Activated CD4-positive, alpha-beta T cell treated with anti-CD3 and anti-CD28 coated beads, Interleukin-2, Interleukin-6, amounts not matched to agents 100 ng/mL and 50 ng/mL, durations not matched to agents 16 hours and 8 hours (primary cell): ENCODE measurements at places on chromosomes 3 and 15.

DNA sequence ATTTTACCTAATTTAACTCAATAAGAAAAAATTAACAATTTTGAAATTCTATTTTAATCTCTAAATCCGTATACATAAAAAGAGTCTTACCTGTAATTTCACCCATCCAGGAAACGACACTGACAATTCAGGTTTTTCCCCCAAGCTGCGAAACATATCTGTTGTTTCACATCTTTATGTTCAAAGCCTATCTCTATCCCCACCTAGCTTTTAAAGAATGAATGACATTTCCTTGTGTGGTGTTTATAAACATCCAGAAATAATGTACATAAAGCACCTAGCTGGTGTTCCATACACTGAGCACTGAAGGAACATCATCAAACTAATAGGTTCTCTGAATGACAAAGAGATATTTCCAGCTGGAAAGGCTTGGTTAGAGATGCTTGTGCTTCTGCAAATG is 867.8 kb downstream of the SQOR start:
- no peak for DNase-seq

- DNase-seq, result no peak
Observed at GRCh38 chr3:60144071-60144470, 1094.2 kb upstream of the CFAP20DC start.

DNA sequence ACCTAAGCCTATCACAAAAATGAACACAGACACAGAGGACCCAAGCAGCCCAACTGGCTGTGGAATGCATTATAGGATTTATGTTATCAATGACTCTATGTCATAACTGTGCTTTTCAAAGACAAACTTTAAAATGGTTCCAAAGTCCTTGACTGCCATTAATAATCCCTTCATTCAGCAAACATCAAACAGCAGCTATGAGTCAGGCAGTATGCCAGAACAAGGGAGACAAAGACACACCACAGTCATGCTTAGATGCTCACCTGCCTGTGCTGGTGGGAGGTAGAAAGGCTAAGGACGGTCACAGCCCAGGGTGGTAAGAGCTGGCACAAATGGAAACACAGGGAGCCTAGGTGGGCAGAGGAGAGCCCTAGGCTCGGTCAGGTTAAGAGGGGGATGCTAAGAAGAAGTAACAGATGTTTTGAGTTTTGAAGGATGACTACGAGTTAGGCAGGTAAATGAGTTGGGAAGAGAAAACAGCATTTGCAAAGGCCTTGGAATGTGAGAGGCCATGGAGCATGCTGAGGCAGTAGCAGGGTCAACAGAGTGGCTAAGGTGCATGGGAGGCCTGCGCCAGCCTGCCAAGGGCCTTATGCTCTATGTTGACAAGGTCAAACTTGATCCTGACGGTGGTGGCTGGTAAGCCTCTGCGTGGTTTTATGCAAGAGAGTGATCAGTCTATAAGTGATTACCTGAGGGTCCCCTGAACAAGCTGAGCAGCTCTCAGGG is 23.0 kb downstream of the NMNAT3 start:
- DNase-seq, result no peak

DNA sequence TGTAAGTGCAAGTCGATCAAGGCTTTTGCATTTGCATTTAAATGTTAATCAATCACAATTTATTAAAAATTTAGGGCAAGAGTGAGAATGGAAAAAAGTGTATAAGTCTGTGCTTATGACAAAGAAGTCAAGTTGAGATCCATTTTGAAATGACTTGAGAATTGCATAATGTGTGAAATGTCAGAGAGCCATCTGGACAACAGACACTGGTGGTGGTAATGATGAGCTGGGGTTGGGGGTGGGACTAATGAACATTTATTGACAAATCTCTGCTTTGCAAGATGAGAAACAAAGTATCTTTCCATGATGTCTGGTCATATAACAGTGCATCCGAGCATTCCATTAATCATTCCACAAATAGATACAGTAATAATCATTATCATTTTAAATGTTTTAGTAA is 89.4 kb upstream of the ZBTB20 start:
- DNase-seq, result no peak

- DNase-seq, result no peak
Observed at GRCh38 chr3:122956693-122957455, 70.7 kb downstream of the SEMA5B start.

GRCh38 chr3:196115678-196116083 is 33.8 kb upstream of the TFRC start:
- no peak for DNase-seq

DNA sequence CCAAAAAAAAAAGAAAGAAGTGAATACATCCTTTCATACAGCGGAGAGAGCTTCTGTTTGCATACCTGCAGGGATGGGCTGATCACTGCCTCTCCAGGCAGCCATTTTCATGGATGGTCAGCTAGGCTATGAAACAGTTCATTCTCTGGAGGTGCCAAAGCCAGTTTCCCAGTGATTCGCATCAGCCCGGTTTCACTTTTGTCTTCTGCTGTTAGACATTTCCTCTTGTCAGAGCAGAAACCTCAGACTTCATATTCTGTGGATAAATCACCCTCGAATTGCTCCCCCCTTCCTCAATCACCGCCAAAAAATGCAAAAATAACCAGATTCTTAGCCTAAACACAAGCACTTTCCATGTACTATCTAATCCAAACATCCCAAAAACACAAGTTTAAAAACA is 225.6 kb downstream of the ADAMTS9 start:
- no peak for DNase-seq

- peak; percentile 31 for DNase-seq
Observed at GRCh38 chr3:46955801-46956259, 20.7 kb downstream of the CCDC12 start.

DNA sequence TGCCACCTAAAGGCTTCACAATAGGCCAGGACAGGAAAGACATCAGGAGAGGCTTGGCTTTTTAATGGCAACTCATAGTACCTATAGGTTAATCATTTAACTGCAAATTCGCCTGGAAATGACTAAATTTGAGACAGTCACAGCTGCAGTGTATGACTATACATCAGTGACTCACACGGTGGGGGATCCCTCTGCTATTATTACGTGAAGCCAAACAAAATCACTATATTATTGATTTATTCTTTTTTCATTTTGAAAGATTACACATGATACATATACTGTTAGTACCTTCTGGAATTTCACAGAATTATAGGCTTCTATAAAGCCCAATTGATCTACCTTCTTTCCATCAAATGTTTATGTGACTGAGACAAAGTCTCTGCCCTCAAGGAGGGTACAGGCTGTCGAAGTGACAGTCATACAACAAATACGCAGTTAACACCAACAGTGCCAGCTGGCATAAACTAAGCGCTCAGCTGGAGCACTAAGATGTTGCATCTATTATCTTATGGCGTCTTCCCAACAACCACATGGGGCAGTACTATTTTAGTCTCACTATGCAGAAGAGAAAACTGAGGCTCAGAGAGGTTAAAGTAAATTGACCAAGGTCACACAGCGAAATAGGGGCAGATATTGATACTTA is 82.0 kb upstream of the LMOD3 start:
- DNase-seq, result peak; percentile 90

GRCh38 chr15:28114721-28115622 is 15.9 kb upstream of the OCA2 start:
- no peak for DNase-seq

DNA sequence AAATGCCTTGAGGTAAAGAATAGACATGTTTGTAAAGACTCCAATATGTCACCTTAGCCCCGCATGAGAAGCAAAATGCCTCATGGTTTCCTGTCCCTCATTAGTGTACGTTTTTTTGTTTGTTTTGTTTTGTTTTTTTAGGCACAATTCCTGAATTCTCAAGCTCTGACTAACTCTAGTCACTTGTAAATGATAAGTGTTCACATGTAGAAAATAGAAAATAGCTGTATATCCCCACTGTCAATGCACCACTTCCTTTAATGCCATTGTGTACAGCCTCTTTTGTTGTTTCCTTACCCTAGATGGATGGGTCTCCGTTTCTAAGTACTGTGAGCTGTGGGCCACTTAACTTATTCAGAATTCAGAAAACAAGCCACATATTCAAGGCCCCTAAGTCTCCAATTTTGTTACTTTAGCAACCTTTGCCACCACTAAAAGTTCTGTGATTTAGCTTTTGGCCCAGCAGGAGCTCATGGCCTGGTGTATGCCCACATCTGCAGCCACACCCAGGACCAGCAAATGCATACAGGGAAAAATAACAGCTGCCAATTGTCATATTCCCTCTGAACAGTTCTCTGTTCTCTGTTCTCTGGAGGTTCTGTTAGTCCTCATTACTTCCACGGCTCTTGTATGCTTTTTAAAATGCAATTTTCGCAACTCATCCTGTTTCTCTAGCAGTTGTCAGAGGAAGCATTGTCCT is 655.5 kb downstream of the GBE1 start:
- no peak for DNase-seq

DNA sequence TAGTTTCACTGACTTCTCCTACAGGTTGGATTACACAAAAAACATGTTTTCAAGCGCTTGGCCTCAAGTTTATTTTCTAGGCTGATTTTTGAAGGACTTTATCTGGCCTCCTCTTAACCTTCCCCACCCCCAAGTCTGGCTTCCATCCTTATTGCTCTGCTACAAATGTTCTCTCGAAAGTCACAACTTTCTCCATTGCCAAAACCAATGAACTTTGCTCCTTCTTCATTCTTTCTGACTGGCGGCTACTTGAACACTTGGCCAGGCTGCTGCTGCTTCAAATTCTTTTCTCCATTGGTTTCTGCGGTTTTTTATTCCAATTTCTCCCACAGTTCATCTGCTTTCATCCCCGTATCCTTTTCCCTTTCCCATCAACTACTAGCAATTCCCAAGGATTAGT is 106.6 kb downstream of the TOP2B start:
- no peak for DNase-seq

DNA sequence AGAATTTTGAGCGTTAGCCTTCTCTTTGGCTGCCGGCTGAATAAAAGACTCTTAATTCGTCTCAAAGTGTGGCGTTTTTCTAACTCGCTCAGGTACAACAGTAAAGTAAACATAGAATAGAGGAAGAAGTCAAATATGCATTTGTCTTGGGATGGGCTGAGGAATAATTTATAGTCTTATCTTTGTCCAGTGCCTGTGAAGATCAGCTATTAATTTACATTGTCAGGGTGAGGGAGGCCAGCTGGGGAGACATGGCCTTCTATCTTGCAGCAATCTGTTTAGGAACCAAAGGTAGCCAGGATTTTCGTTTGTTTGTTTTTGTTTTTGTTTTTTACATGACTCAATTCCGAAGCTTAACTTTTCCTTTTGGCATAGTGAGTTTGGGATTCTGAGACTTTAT is 100.2 kb downstream of the VPS8 start:
- no peak for DNase-seq

DNA sequence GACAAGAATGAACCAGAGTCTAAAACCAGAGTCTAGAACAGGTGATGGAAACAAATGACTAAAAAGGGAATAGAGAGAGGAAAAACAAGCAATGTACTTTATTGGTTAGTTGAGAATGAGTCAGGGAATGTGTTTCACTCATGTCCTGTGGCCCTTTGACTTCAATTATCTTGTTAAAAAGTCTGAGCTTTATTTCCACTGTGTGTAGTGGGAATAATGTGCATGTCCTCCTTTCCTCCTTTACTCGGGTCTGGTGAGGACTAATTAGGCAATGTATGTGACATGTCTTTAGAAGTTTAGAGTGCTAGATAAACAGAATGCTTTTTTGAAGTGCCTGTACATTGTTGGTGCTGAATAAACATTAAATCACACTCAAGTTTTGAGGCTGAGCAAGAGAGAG is 21.3 kb downstream of the LSAMP start:
- no peak for DNase-seq

GRCh38 chr15:101537483-101538080 is 48.1 kb upstream of the PCSK6 start:
- DNase-seq, result no peak

GRCh38 chr3:46129588-46130272 is 78.4 kb downstream of the CCR1 start:
- peak; percentile 22 for DNase-seq

GRCh38 chr3:44893097-44893496 is 18.7 kb downstream of the TGM4 start:
- DNase-seq, result no peak

- no peak for DNase-seq
Observed at GRCh38 chr3:66153481-66154443, 67.0 kb upstream of the SLC25A26 start.

DNA sequence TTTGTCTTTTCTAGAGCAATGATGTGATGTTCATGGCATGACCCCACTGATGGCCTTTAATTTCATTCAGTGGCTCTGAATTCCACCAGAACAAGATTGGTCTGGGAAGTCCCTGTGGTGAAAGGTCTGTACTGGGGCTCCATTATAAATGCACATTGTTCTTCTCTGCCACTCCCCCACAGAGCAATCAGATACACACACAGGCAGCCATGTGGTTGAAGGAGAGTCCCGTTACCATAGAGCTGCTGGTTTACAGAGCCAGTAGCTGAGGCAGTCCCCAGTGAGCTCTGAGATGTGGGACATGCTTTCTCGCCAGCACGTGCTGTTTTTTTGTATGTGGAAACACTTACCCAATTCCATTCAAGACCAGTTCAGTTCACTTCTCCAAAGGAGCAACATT is 172.7 kb upstream of the TRIM42 start:
- DNase-seq, result no peak

- DNase-seq, result no peak
Observed at GRCh38 chr3:156059950-156060501, 60.4 kb upstream of the KCNAB1 start.

DNA sequence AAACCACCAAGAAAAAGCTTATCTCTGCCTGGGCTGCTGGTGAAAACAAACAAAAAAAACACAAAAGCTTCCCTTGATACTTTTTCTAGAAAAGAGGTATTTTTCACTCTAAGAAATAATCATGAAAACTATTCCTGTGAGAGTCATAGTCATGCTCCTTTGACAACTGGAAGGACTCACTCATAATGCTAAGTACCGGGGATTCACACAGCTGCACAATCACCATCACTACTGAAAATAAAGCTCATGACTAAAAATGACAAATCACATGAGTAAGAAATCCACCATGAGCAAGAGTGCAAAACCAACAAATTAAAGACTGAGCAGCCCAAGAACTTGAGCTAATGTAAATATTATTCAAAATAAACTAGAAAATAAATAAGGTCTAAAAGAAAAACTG is 10.6 kb upstream of the POU1F1 start:
- DNase-seq, result peak; percentile 27

GRCh38 chr15:68348081-68348480 is 70.5 kb downstream of the FEM1B start:
- DNase-seq, result no peak

GRCh38 chr3:77354958-77355357 is 315.1 kb downstream of the ROBO2 start:
- no peak for DNase-seq
